Stimulated activated CD4-positive, alpha-beta T cell treated with anti-CD3 and anti-CD28 coated beads, Interleukin-15, amount 100 ng/mL, for 1 hour (primary cell): ENCODE measurements at places on chromosomes 16 and 17.
A peak's percentile ranks its signal among the peaks of the same experiment; 100 is the strongest.

- DNase-seq, result no peak
Observed at GRCh38 chr17:48240122-48240521, 132.6 kb downstream of the SNX11 start.

- no peak for DNase-seq
Observed at GRCh38 chr16:85663891-85664321, 24.8 kb downstream of the GINS2 start.

GRCh38 chr17:6184508-6184907 is 114.3 kb downstream of the WSCD1 start:
- no peak for DNase-seq

- DNase-seq, result no peak
Observed at GRCh38 chr17:48162946-48163506, 55.5 kb downstream of the SNX11 start.

DNA sequence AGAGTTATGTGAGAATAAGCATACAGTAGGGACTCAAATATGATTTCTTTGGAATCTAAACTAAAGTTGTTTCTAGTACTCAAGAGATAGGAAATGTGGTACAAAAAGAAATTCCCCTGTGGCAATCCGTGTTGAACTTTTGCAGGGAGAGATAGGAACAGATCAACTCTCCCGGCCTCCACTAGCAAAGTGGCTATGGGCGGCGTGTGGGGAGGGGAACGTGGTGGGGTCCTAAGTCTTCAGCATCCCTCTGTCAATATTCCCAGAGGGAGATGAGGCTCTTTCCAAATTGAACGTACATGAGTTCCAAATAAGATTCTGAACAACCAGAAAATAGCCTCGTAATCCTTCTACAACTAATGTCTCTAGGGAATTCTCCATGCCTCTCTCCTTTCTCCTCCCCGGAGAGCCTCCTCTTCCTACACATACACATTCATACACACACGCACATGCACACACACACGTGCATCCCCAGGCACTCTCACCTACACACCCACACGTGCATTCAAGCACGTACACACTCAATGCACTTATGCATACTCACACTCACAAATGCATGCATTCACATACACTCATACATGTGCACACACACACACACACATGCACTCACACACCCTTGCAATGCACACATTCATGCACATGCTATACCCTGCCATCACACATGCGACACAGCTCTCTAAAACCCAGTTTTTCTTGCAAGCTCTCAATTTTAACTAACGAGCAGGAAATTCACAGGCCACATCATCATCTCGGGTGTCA is 244.8 kb downstream of the MAF start:
- no peak for DNase-seq

DNA sequence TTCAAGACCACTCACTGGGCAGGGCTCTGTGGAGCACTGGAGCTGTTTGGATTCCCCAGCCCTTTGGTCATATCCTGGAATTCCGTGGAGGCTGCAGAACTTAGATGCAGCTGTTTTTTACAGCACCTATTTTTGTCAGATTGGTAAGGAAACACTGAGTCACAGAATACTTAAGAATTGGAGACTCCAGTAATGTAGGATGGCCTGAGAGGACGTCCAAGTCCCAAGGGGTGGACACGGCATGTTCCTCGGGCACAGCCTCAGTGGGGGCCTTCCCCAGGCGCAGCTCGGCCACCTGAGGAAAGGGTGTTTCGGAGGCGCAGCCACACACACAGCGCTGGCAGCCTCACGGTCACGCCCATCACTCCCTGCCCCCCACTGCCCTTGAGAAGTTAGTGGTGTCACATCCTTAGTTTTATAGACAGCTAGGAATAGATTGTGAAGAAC is 14.8 kb downstream of the PLD6 start:
- DNase-seq, result no peak

- DNase-seq, result no peak
Observed at GRCh38 chr17:6305613-6306360, 129.1 kb downstream of the AIPL1 start.

DNA sequence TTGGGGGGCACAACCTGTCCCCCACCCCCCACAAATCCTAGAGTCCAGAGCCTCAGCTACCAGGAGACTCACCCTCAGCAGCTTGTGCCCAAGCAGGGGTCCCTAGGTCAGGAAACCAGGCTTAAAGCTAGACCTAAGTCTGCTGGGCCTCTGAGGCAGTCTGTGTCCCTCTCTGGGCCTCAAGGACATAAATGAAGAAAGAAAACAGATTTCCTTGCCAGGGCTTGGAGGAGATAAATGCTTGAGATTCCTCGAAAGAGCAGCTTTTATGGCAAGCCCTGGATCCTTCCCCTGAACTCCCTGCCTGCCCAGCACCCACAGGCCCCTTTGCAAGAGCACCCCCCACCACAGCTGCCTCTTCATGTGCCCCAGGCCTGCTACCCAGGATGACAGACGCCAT is 3.3 kb downstream of the SRCIN1 start:
- no peak for DNase-seq

DNA sequence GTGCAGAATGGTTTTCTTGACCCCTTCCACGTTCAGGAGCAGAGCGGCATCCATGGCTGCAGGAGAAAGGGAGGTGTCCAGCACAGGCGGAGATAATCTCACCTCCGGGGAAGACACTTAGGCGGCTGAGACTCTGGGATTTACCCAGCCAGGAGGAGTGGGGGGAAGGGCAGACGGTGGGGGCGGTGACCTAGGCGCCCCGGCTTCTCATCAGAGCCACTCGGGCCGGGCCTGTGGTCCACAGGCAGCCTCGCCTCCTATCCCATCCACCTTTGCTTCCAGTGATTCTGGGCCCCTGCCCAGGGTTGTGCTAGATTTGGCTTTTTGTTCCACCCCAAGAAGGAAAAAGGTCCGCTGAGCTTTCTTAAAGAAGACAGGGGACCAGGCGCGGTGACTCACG is at the start of gene AIPL1:
TSS of gene AIPL1 (minus strand) at position 71 of the 400 bp plus-strand sequence. CDS start at position 54, 17 bp downstream.
- DNase-seq, result no peak

DNA sequence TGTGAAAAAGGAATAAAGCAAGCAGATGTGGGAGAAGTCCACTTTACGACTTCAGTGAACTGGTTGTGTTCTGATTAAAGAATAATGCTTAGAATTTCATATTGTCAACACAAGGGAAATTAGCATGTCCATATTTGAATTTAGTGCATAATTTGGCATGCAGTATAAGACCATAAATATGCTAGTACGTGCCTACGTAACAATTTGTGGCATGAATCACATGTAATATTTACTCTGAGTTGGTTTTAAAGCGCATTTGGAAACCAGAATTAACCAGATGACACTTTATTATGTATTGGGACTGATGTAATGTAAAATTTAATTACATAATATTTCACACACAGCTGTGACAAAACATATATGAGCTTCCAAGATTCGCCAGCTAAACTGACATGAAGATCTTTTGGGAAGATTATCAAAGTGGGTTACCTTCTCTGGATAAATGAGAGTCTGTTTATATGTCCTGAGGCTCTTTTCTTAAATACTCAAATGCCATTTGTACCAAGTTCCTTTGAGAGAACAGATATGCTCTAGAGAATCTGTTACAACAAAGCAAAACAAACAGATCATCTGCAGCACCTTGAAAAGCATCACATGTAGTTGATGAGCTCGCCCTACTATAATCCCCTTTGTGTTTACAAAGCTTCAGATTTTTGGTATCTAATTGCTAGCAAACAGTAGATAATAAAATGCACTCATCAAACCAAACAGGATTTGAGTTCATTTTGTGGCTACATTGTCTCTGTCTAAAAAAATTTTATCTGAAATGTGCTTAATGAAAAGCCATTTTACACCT is 1468.6 kb downstream of the CDH11 start:
- no peak for DNase-seq

GRCh38 chr17:17132746-17133145 is 73.4 kb downstream of the PLD6 start:
- no peak for DNase-seq

- no peak for DNase-seq
Observed at GRCh38 chr17:10735251-10735650, 5.4 kb upstream of the TMEM220 start.

DNA sequence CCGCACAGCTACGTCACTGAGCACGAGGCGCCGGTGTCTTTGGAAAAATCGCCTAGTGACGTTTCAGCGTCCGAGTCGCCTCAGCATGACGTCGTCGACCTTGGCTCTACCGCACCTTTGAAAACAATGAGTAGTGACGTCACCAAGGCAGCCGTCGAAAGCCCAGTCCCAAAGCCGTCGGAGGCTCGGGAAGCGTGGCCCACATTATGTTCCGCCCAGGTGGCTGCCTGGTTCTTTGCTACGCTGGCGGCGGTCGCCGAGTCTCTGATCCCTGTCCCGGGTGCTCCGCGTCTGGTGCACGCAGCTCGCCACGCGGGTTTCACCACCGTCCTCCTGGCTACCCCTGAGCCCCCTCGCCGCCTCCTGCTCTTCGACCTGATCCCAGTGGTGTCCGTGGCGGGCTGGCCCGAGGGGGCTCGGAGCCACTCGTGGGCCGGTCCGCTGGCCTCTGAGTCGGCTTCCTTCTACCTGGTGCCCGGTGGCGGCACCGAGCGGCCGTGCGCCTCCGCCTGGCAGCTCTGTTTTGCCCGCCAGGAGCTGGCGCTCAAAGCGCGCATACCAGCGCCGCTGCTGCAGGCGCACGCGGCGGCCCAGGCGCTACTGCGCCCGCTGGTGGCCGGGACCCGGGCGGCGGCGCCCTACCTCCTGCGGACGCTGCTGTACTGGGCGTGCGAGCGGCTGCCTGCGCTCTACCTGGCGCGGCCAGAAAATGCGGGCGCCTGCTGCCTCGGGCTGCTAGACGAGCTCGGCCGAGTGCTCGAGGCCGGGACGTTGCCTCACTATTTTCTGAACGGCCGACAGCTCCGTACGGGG is 1.5 kb downstream of the TMEM102 start:
- peak; percentile 76 for DNase-seq

DNA sequence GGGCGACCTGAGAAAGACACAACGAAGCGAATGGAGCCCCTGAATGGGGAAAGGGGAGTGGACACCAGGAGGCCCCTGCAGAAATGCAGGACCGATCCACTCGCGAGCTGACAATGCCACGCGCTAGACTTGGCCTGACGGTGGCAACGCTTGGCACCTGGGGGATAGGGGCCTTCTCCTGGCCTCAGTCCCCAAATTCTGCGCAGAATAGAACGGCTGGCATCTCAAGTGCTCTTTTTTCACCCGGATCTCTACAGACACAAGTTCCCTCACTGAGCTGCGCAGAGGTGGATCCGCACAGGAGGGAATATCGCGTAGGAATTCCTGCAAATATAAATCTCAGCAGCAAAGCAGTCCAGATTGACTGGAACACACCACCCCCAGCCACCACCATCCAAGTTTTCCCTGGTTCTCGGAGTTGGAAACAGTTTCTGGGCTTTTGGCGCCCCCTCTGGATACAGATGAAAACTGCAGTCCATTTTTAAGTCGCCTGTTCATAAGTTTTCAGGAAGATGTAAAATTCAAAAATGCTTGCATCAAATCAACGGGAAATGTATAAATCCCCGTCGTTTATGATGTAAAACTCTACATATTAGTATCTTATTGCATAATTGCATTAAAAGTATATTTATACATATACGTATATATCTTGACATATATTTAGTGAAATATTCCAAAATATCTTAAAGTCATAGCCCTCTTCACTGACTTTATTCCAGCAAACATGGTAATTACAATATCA is 2.3 kb upstream of the SOX9 start:
- no peak for DNase-seq

- DNase-seq, result no peak
Observed at GRCh38 chr16:23293016-23293415, 9.1 kb upstream of the SCNN1B start.

- DNase-seq, result no peak
Observed at GRCh38 chr16:62977876-62978275, 941.6 kb upstream of the CDH8 start.

GRCh38 chr17:69972251-69972650 is 102.8 kb upstream of the KCNJ16 start:
- DNase-seq, result no peak

GRCh38 chr16:56513972-56514371 is 5.9 kb downstream of the BBS2 start:
- no peak for DNase-seq

GRCh38 chr16:66858740-66859396 is 14.7 kb downstream of the CA7 start:
- DNase-seq, result no peak

GRCh38 chr16:8941718-8942344 is 21.9 kb downstream of the USP7 start:
- DNase-seq, result no peak

- DNase-seq, result no peak
Observed at GRCh38 chr16:87984632-87985267, 33.5 kb downstream of the BANP start.

GRCh38 chr17:59456923-59457615 is 108.3 kb upstream of the DHX40 start:
- no peak for DNase-seq
